ENCODE measurements at places on chromosomes 12 and 14. TPM values are rescaled to one million over a fixed set of nuclear protein-coding genes. Genes with fewer than 3 reads are reported as not detected.

ASCL1 gene
- total RNA-seq = not detected

CLBA1 gene
- total RNA-seq = 10.7 TPM

NANOG gene
- under 0.01 TPM for total RNA-seq

IFNG-AS1 gene
- not detected for total RNA-seq

CLEC4D gene
- not detected for total RNA-seq

INHBE gene
- total RNA-seq = 0.21 TPM

AMDHD1 gene
- 0.07 TPM for total RNA-seq

All from airway epithelial cell (primary cell).